ENCODE measurements at places on chromosomes 2 and 18. TPM values are rescaled to one million over a fixed set of nuclear protein-coding genes. Genes with fewer than 3 reads are reported as not detected.

- no peak for DNase-seq
Measured at GRCh38 chr2:37507703-37508102, 163.3 kb downstream of the QPCT start.

DNA sequence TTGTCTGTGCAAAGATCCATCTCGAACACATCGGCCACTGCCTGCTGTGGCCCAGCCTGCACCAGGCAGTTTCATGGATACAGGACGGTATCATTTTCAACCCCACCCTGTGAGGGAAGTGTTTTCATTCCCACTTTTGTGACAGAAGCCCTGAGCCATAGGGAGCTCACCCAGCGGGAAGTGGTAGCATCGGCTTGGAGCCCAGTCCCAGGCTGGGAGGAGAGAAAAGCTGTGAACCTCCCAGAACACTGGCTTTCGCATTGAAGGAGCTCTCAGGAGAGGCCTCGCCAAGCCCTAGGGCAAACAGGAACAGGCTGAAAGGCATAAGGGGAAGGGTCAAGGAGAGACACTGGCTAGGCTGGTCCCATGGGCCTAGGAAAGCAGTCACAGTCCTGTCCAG, 166.1 kb downstream of the TFCP2L1 start:
- no peak for DNase-seq

- no peak for DNase-seq
Measured at GRCh38 chr2:17634997-17635396, 94.5 kb downstream of the VSNL1 start.

- no peak for DNase-seq
Measured at GRCh38 chr2:84132370-84132769, 326.7 kb downstream of the SUCLG1 start.

- DNase-seq: no peak
Measured at GRCh38 chr2:233129351-233129978, 69.3 kb downstream of the INPP5D start.

GRCh38 chr2:41924709-41925408, 123.0 kb upstream of the PKDCC start:
- DNase-seq: no peak

DNA sequence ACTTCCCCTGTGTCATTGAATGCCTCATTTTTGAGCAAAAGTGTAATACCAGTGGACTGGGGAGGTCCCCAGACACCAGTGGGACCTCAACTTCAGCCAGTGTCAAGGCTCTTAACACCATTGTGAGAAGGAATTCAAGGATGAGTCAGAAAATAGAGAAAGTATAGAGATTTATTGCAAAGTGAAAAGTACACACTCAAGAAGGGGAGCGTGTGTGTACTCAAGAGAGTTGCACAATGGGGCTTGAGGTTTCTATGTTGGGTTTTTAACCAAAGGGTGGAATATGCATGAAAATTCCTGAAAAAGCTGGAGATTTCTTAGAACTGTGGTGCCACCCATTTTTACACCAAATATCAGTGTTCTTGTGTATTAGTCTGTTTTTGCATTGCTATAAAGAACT, 81.9 kb downstream of the ADCYAP1 start:
- DNase-seq: no peak

GRCh38 chr2:64532030-64532429, 7.9 kb downstream of the AFTPH start:
- no peak for DNase-seq

DNA sequence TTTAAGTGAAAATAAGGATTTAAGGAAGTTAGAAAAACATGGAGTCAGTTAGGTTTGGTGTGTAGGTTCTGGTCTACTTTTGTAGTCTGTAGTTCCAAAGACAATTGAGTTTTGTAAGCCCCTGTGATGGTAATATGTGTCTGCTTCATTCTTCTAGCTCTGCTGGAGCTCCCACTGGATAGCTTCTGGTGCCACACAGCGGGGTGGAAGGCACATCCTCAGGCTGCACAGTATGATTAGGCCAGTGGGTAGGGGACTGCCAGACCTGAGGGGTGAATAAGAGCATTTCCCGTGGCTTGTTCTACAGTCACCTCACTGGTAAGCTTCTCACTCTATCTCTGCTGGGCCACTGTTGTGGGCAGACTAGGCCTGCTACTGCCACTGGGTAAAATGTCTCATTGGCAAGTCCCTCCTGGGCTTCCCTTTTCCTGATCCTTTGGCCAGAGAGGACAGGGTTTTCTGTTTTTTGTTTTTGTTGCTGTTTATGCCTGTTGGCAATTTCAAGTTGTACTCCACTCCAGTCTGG, 44.5 kb downstream of the TMEM131 start:
- DNase-seq: no peak

Gene CPO
- total RNA-seq: not detected

Gene KCNK3
- total RNA-seq: not detected
